GOT3 (cell line): ENCODE measurements at places on chromosomes 2 and 18.

GRCh38 chr2:67694445-67694844 lies 297.3 kb downstream of the ETAA1 start:
- no peak for DNase-seq

GRCh38 chr2:31404827-31405226 lies 9.7 kb downstream of the XDH start:
- no peak for DNase-seq

- DNase-seq = no peak
These were observed 148.5 kb downstream of the INHBB start for GRCh38 chr2:120494446-120494845.

GRCh38 chr18:3916082-3916481 lies 466.1 kb downstream of the TGIF1 start:
- no peak for DNase-seq

GRCh38 chr2:76311728-76312127 lies 601.0 kb upstream of the GCFC2 start:
- no peak for DNase-seq

GRCh38 chr18:24593886-24594285 lies 133.4 kb downstream of the HRH4 start:
- no peak for DNase-seq

DNA sequence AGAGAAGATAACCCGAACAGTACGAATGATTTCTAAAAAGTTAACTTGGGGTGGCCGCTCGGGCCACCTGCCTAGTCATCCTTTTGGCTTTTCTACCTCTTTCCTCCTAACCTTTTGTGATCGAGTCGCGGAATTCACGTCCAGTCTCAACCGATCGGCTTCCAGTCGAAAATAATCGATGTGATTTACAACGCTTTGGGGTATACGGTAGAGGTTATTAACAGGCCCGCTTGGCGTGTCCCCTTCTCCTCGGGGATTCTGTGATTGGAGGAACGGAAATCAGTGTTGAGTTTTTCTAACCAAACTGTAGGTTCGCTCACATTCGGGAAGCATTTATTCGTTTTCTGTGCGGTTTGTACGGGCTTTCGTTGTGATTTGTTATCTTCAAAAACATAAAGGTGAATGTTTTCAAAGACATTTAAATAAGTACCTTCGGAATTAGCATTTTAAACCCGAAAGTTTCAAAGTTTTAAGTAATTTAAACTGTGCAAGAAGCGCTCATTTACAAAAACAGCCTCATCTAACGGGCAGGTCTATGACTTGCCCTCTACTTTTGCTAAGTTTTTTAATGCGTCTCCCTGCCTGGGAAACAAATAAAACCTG lies 588 bp upstream of the FOXI3 start:
- no peak for DNase-seq

DNA sequence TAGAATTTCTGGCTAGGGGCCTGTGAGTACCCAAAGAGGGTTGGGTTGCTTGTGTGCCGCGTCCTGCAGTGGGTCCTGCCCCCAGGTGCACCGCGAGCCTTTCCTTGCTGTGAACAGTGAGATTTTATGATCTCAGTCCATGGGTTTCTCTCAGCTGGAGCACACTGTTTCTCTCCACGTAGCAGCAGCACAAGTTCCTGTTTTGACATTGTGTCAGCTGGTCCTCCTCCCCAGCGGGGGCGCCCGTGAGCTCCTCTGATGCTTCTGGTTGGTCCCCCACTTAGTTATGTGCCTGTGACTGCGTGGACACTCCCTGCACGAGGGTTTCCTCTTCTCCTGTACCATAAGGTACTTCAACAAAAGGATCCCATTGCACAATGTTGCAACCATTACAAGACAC lies 29.8 kb downstream of the TSHZ1 start:
- DNase-seq = no peak

GRCh38 chr18:35559867-35560266 lies 21.7 kb upstream of the GALNT1 start:
- DNase-seq = no peak

DNA sequence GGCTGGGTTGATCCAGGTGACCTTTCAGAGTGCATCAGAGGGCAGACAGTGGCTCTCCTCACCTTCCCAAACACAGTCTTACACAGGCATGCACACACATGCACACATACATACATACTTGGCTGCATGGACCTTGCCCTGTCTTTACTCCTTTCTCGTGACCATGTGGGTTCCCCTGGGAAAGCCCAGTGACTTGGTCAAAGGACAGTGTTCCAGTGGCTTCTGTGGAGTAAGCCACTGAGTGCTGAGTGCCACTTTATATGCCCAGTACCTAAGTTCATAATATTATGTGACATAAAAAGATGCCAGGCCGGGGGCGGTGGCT lies 249.4 kb downstream of the MYCN start:
- no peak for DNase-seq

DNA sequence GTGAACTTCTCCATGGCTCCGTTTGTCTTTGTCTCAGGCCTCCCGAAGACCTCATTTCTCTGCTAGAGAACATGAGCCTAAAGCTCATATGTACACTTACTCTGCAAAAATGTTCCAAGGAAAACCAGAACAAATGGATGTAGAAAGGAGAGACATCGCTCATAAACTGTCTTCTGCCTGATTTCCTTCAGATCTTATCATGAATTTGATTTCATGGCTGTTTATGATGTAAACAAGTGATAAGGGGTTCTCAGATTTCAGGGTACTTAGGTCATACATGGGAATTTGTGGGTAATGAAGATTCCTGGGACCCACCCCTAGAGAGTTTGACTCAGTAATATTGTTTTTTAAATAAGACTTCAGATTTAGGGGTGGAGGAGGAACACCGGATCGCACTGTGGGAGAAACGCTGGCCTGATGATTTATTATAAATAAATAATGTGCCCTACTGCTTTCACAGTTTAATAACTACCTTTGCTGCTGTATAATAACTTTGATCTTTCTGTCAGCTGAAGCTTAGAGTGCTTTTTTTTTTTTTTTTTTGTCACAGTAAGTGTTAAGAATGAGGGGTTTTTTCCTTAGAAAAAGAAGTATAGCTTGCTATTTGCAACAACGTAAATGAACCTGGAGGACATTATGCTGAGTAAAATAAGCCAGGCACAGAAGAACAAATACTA lies 14.9 kb downstream of the AOX1 start:
- no peak for DNase-seq

DNA sequence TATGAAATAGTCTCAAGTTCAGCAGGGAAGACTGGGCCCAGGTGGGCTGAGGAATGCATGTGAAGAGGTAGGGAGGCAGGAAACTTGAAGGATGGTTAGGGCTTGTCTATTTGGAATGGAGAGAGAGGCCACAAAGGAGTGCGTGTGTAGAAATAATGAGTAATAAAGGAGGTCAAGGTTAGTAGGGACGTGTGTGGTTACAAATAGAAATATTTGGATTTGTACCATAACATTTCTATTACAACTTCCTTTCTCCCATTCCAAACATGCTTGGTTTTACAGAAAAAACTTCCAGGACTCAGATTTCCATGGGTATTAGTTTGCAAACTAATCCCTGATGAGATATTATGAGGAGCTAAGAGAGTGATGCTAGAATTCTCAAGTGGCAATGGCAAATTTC lies 280.6 kb downstream of the NCKAP5 start:
- DNase-seq = no peak

DNA sequence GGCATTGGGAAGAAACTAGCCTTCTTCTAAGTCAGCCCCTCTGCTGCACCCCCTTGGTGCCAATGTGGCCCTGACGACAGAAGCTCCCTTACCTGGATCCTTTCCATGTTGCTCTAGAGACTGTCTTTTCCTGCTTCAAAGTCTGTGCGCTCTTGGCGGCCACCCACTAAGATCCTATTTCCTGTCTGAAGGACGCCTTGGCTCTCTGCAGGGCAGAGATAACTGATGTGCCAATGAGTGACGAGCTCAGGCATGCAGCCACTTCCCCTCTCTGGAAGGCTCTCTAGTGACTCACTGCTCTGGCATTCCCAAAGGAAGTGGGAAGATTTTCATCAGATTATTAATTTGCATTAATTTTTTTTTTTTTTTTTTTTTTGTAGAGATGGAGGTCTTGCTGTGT lies 273.5 kb downstream of the CDH20 start:
- DNase-seq = peak; percentile 6

GRCh38 chr2:235614176-235614860 lies 120.5 kb downstream of the AGAP1 start:
- peak; percentile 25 for DNase-seq

DNA sequence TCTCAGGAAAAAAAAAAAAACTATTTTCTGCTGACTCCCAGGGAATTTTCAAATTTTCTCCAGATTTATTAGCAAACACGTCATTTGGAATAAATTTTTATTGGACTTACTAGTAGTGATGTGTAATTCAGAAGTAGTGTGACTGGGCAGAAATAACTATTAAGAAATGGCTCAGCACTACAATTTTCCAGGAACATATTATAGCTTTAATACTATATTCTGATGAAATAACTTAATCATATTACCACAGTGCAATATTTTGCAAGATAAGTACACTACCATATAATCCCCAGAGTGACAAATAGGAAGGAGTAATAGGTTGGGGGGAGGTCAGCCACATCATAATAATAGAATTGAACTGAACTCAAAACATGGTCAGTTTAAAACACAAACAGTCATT lies 19.7 kb upstream of the TNFAIP6 start:
- no peak for DNase-seq

DNA sequence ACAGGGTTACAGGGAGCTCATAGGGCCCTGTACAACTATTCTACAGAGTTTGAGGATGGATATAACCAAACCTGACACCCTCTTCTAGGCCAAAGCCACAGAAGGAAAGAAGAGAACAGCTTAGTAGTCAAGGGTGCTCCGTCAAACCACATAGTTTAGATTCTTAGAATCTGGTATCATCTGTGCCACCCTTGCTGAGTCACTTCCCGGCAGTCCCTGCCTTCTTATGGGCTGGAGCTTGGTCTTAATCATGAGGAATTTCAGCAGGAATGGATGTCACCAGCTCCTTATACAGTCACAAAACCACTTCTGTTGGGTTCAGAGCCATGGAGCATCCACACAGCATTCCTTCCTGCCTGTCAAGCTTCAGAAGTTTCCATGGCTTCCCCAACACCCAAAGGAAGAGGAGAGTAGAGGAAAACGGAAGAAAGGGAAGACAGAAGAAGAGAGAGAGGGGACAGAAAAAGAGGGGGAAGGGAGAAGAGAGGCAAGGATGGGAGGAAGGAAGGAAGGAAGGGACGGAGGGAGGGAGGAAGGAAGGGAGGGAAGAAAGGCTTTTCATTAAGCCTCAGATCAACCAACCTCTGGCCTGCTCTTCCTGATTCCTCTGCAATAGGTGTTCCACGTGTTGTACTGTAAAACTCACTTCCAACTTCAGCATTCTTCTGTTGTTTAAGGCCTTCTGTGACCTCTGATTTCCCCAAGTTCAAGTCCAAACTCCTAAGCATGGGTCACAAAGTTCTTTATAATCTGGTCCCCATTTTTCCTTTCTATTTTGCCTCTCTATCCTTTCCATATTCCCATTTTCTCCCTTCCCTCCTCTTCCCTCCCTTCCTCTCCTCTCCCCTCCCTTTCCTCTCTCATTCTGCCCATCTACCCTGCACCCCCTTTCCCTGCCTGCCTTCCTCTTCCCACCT lies 246.1 kb upstream of the TNP1 start:
- peak; percentile 18 for DNase-seq

DNA sequence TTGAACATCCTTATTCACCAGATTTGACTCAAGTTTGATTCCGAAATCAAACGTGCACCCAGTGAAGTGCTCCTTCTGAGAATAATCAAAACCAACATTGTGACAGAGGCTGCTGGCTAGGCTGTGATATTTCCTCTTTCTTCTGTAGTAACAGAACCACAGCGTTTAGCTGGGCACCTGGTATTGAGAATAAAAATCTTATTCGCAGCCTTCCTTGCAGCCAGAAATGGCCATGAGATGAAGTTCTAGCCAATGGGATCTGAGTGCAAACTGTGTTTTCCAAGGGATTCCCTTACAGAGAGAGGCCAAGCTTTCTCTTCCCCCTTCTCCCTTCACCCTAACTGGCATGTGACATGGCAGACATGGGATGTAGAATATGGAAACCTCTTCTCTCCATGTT lies 51.7 kb downstream of the TMEM163 start:
- no peak for DNase-seq

DNA sequence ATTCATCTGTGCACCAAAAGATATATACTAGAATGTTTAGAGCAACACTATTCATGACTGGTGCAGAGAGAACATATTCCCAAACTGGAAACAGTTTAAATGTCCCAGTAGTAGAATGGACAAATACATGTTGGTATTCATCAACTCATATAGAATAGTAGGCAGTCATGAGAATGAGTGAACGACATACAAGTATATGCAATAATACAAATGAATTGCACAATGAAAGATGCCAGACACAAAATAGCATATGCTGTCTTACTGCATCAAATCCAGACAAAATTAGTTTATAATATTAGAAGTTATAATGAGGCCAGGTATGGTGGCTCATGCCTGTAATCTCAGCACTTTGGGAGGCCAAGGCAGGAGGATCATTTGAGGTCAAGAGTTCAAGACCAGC lies 8.3 kb upstream of the PRKAG3 start:
- no peak for DNase-seq

- no peak for DNase-seq
These were observed 674.3 kb upstream of the REG3G start for GRCh38 chr2:78351208-78351607.

GRCh38 chr18:62736077-62736855 lies 20.9 kb downstream of the PHLPP1 start:
- DNase-seq = no peak

DNA sequence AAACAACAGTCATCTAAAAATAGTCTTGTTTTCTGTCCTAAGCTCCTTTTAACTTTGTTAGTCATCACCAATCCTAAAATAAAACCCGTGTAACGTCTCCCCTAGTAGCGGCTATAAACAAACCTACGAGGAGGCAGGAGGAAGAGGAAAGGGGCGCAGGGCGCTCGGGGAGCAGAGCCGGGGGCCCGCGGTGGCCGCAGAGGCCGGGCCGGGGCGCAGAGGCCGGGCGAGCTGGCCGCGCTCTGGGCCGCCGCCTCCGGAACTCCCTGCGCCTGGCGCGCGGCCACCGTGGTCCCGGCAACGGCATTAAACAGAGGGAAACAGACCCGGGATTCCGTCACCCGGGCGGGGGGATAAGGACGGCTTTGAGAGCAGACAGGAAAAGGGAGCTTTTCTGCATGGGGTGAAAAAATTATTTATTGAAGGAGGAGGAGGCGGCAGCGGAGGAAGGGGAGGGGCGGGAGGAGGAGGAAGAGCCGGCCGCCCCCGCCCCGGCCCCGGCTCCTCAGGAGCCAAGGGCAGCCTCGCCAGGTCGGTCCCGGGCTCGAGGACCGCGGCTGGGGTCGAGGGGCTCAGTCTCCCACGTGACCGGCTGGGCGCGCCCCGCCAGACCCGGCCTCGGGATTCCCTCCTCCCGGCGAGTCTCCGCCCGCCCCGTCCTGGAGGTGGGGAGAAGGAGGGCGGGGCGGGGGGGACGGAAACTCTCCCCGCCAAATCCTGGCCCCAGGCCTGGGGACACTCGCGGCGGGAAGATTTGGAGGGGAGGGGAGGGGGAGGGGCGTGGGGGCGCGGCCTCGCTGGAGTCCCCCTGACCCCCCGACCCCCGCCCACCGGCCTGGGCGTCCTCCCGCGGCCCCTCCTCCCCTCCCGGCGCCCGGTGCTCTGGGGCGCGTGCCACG lies 1.8 kb upstream of the NFATC1 start:
- DNase-seq = peak; percentile 29
